ENCODE measurements at places on chromosomes 1 and 21.

GRCh38 chr1:15207031-15207828, 39.8 kb upstream of the FHAD1 start:
- no peak for DNase-seq

- no peak for DNase-seq
These were observed 400.7 kb downstream of the SMYD3 start for GRCh38 chr1:246106342-246106763.

- DNase-seq = no peak
These were observed 6.2 kb downstream of the PROX1 start for GRCh38 chr1:213993929-213994328.

DNA sequence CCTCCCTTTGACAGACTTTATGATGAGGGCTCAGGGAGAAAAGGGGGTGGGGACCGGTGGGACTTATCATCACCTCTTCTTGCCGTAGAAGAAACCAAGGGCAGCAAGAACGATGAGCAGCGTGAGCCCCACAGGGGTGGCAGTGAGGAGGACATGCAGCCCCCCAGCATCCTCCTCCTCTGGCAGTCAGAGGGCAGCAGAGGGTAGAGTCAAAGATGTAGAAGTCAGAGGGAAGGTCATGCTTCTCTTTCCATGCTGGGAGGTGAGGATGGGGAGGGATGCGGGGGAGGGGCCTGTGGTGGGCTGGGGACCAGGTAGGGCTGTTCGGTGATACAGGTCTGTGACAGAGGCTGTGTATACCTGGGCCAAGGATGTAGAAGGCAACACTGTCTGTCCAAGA, 14.8 kb downstream of the INSRR start:
- DNase-seq = no peak

DNA sequence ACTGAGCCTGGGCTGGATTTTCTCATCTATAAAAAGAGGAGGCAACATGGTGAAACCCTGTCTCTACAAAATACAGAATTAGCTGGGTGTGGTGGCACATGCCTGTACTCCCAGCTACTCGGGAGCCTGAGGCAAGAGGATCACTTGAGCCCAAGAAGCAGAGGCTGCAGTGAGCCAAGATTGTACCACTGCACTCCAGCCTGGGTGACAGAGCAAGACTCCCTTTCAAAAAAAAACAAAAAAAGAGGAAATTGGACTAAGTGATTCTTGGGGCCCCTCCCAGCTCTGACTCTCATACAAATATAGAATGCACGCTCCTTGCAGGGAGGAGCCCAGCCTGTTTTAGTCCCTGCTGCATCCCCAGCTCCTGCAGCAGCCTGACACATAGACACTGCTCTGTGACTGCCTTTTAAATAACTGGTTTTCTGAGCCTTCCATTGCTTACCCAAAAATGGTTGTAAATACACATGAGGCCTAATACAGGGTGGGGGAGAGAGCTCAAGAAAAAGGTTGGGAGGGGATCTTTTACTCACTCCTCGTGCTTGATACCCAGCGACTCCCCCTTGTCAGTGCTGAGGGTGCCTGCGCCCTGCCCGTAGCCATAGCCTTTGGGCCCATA, 17.2 kb downstream of the CSRP1 start:
- no peak for DNase-seq

GRCh38 chr1:31348449-31348848, 24.4 kb downstream of the FABP3 start:
- no peak for DNase-seq

- DNase-seq = no peak
These were observed 515.6 kb downstream of the NEGR1 start for GRCh38 chr1:71766748-71767147.

GRCh38 chr1:58430421-58431275, 115.9 kb downstream of the OMA1 start:
- DNase-seq = no peak

DNA sequence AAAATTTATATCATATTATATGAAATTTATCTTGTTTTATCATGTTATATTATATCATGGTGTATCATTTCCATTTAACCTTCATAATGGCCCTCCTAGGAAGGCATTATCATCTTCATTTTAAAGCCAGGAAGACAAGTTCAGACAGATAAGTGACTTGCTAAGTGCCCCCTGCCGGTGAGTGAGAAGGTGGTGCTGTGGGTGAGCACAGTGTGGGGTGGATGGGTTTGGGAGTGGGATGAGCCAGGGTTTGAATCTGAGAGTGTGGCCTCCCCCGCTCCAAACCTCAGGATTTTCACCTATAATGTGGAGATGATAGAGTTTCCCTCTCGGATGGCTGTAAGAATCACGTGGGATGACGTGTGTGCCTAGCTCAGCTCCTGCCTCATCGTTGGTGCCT, 108.7 kb upstream of the IGSF21 start:
- no peak for DNase-seq

- peak; percentile 53 for DNase-seq
These were observed at the start of gene AGRN for GRCh38 chr1:1020000-1020404. Gene AGRN (plus strand): TSS chr1:1020120. CDS start chr1:1020173, 53 bp downstream.

- no peak for DNase-seq
These were observed 10.5 kb downstream of the CEP104 start for GRCh38 chr1:3846541-3846940.

DNA sequence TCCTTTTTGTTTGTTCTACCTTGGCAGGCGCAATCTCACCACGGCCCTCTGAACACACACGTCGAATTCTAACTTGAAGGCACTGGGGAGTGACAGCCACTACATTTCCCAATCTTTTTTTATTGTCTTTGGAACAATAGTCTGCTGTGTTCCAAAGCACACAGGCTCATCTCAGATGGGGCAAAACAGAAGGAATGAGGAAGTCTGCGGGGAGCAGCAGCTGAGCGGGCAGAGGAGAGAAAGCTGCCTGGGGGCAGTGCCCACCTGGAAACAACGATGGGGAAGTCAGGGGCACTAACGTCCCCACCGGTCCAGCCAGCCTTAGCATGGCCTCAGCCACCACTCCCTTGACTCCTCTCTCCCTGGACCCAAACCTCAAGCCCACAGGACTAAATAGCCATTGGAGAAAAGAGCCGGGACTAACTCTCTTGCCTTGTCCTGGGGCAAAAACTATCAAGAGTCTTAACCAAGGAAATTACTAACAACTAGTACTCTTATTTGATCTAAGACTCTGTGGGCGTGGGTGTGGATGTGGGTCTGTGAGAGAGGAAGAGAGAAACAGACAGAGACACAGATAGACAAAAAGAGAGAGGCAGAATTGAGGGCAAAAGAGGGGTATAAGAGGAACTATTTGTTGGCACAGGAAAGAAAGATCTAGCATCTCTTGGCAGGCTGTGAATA, 34.2 kb downstream of the SYF2 start:
- DNase-seq = no peak

- peak; percentile 49 for DNase-seq
These were observed 1.4 kb upstream of the RHBG start for GRCh38 chr1:156367383-156368156.

GRCh38 chr1:23524716-23525401, 6.2 kb downstream of the E2F2 start:
- DNase-seq = peak; percentile 16

DNA sequence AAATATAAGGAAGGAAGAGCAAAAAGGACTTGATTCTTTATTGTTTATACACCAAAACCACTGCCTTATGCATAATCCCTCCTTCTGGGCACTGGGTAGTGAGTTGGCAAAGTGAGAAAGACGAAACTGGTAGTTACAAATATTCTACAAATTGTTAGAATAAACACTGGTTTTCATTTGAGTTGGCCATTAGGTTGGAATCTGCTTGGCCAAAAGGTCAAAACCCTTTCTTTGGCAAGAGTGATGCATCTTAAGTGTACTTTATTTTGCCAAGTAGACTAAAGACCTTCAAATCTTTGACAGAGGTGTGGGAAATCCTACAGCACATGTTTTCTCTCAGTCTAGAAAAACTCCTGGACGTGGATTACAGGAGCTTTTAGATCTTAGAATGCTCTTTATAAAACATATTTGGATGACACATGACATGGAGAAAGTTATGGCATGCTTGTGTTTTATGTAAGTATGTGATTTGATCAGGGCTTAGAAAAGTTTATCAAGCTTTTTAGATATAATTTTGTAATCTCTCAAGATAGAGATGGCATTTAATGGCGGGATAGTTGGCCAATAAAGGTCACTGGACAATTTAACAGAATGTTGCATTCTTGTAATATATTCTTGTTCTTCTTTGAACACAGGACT, 120.9 kb downstream of the ROR1 start:
- no peak for DNase-seq

DNA sequence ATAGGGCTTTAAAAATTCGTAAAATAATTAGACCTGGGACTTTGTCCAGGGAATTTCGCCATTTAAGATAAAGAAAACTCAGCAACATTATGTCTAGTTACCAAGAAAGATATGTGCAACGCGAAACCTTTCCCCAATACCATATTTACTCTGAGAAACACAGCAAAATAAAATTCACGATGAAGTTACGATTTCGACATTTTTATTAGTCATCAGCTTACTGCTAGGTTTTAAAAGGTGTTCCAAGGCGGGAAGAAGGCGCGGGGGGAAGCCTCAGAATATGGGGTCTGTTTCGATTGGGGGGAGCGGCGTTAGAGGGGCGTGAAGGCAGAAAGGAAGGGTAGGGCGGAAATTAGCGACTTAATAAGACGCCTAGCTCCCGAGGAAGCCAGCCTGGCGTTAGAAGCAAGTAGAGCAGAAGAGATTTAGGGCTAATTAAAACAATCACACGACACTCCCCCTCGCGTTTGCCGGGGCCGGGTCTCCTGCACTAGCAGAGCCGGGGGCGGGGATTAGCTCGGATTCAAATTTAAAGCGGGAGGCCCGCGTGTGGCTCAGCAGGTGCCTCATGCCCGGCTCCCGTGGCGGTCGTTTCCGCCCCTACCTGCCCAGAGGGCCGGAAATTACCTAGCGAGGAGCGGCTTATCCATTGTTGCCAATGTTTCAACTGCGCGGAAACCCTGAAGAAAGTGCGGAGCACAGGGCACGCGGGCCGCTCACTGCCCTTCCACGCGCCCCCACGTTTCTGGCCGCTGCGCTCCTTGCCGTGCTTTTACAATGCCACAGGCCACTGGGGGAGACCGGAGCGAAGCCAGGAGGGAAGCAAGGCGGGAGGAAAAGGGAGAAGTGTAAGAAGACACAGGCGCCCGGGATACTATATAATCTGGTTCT, 795 bp upstream of the POU2F1 start:
- peak; percentile 84 for DNase-seq

DNA sequence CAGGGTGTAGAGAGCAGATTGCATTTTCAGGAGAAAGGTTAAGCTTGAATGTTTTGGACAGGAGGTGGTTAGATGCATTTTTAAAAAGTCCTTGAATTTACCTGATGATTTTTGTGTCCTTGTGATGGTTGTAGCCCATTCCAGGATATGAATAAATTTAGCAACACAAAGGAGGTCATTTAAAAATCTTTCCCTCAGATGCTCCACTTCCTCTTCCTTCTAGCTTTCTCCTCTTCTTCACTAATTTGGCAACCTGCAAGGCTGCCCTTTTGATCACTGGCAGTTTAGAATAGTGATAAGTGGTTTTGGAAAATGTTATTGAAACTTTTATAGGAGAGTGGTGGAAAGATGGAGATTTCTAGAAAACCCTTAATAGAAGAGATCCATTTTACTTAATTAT, 124.0 kb downstream of the LMO4 start:
- DNase-seq = no peak

DNA sequence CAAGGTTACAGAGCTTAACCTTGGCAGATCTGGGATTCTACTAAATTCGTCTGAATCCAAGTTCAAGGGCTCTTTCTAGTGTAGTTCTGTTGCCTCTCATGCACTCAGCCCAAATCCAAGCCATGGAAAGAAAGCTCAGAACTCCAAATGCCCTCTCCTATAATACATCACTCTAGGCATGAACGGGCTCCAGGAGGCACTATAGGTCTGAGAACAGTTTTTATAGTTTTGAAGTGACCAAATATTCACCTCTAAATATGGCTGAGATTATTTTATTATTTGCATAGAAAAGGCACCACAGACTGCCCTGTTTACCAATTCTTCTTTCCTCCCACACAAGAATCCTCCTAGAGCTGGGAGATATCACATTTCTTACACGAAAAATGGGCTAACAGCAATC, 327.9 kb upstream of the BEND5 start:
- DNase-seq = no peak

DNA sequence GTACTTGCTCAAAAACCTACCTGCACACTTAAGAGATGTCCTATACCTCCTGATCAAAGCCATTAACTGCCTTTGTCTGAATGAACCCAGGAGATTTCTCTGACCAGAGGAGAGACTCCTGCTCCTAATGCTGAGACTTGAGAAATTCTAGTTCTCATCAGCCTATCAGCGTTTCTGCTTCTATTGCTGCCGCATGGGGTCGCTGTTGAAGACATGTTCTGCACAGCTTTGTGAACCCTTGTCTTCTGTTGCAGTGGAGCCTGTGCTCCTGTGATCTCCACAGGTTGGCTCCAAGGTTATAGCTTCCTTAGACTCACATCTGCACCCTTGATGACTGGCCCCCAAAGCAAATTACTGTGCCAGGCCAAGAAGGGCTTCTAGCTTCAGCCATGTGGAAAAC, 40.2 kb downstream of the EDN2 start:
- no peak for DNase-seq

DNA sequence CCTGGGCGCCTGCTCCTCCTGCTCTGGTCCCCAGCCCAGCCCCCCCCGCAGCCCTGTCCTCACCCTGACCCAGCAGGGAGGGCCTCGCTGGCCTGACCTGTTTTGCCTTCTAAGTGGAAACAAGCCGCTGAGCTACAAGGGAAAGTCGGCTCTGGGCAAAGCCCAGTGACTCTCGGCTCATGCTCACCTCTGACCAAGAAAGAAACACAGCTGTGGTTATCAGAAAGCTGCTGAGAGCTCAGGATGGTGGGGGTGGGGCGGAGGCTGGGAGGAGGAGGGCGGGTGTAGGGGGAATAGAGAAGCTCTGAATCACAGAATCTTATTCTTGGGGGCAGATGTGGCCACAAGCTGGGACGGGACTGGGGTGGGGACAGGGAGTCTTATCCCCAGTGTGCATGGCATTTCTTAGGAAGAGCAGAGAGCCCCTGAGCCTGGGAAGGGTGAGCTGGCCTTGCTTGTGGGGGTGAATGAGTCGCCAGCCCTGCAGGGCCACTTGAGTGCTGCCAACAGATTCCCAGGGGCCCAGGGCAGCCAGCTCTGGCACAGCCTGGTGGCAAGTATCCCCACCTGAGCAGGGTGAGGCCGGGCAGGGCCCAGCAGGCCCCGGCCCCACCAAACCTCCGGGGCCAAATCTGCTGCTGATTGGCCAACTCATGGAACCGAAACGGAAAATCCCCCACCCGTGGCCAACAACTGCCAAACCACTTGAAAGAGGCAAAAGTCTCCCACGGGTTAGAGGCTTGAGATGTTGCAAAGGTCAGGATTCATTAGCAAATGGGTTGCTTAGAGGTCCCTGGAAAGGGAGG, 120.6 kb downstream of the SPSB1 start:
- no peak for DNase-seq

DNA sequence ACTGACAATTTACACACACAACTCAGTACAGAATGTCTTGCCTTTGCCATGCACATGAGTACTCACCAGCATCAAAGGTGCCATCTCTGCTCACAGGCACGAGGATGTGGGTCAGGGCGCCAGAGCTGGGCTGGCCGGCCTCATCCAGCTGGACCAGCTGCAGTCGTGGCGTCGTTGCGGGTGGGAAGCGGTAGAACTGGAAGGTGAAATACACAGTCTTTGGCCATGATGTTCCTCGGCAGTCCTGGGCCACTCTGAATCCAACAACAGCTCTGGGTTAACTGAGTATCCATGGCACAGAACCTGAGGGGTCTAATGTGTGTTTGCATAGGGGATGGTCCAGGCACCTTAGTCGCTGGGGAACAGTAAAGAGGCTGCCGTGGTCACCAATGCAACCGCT, 87.7 kb downstream of the NPHP4 start:
- no peak for DNase-seq

All from BE2C (cell line).